ENCODE measurements at places on chromosomes 2 and 18.

- no peak for DNase-seq
These were observed 551.4 kb upstream of the SLC39A10 start for GRCh38 chr2:195105581-195105980.

DNA sequence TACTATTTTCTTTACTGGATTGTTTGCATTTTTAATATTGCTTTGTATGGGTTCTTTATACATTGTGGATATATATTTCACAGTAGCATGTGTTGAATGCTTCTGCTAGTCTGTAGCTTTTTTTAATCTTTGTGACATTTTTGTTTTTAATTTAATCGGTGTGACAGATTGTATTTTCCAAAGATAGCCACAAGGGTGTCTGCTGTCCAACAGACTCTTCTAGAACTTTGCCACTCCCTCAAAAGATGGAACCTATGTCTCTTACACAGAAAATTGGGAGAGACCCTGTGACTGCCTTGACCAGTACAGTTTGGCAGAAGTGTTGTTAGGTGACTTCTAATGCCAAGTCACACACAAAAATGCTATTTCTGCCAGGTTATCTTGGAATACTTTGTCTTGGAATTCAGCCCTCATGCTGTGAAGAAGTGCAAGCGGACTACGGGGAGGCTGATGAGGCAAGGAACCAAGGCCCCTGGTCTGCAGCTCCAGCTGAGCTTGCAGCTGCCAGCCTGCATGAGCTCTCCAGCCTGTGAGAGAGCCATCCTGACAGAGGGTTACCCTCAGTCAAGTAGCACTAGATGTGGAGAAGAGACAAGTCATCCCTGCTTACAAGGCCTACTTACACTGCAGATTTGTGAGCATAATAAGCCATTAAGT is 110.8 kb downstream of the TDRD15 start:
- DNase-seq = no peak

DNA sequence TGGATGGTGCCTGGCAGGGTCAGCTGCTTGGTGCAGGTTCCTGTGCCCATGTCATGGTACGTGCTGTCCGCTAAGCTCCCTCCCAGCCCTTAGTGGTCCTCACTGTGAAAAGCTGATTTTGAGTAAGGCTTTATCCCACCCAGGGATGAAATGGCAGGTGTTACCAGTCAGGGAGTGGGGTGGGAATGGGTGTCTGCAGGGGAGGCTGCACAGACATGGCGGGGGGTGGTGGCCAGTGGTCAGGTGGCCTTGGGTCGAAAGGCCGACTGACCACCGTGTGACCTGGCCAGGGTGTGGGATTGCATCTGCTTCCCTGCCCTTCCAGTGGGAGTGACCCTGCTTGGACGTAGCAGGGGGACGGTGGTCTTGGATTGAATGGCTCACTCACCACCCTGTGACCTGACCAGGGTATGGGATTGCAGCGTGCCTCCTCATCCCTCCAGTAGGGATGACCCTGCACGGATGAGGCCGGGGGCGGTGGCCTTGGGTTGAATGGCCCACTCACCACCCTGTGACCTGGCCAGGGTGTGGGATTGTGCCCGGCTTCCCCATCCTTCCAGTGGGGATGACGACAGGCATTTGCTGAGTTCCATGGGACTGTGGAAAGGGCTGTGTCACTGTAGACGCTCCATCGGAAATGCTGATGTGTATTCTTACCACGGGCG is 29.8 kb downstream of the AGAP1 start:
- no peak for DNase-seq

- peak; percentile 53 for DNase-seq
These were observed 29.4 kb upstream of the GMPPA start for GRCh38 chr2:219469186-219469724.

- DNase-seq = no peak
These were observed 401.6 kb upstream of the TNP1 start for GRCh38 chr2:217261452-217261851.

- DNase-seq = no peak
These were observed 49.6 kb downstream of the FRZB start for GRCh38 chr2:182816866-182817265.

GRCh38 chr2:84487298-84487996 is 28.4 kb upstream of the SUCLG1 start:
- peak; percentile 41 for DNase-seq

DNA sequence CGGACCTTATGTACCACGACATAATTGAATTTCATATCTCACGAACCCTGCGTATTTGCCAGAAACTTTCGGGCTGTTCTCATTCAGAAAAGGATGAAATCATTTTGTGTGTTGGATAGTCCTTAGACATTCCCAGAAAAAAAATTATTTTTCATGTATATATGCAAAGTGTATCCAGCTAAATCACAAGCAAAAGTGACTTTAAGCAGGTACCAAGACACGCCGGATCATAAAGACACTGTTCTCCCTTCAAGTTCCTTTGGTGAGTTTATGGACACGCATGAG is 35.1 kb upstream of the PNO1 start:
- no peak for DNase-seq

GRCh38 chr2:88690591-88691338 is 708 bp upstream of the RPIA start:
- no peak for DNase-seq

GRCh38 chr2:37812414-37812813 is 112.7 kb upstream of the RMDN2 start:
- DNase-seq = no peak

DNA sequence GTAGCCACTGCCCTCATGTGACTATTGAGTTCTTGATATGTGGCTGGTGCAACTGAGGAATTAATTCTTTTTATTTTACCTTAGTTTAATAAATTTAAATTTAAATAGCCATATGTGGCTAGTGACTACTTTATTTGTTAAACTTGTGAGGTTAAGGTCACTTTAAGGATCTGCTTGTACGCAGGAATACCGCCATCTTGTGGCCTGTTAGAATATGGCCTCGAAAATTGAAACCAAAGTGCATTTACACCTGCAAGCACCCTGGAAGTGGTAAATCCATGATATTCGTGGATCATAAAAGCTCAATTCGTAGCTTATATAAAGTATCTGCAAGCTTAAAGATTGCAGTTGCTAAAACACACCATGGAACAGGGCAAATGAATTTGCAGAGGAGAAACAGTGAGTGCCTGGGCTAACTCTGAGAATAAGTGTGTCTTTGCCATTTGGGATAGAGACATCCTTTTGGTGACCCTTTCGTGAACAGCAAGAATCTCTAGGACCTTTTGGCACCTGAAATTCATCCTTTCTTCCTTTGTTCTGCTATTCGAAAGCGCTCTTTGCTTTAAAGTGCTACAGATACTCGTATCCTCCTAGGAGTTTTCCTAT is 59.9 kb upstream of the REG3A start:
- DNase-seq = peak; percentile 29

- DNase-seq = no peak
These were observed 272.6 kb upstream of the ETAA1 start for GRCh38 chr2:67124531-67124930.

- no peak for DNase-seq
These were observed 563.9 kb upstream of the NRXN1 start for GRCh38 chr2:51595836-51596235.

- DNase-seq = peak; percentile 83
These were observed 72.0 kb upstream of the TMEM178A start for GRCh38 chr2:39593439-39594393.

- DNase-seq = no peak
These were observed 1846.4 kb upstream of the PIK3C3 start for GRCh38 chr18:40108596-40108995.

GRCh38 chr18:14975431-14975830 is 227.5 kb downstream of the ANKRD30B start:
- DNase-seq = no peak

- DNase-seq = no peak
These were observed 19.4 kb downstream of the ZEB2 start for GRCh38 chr2:144500563-144500962.

GRCh38 chr2:66852953-66853352 is 418.0 kb downstream of the MEIS1 start:
- no peak for DNase-seq

DNA sequence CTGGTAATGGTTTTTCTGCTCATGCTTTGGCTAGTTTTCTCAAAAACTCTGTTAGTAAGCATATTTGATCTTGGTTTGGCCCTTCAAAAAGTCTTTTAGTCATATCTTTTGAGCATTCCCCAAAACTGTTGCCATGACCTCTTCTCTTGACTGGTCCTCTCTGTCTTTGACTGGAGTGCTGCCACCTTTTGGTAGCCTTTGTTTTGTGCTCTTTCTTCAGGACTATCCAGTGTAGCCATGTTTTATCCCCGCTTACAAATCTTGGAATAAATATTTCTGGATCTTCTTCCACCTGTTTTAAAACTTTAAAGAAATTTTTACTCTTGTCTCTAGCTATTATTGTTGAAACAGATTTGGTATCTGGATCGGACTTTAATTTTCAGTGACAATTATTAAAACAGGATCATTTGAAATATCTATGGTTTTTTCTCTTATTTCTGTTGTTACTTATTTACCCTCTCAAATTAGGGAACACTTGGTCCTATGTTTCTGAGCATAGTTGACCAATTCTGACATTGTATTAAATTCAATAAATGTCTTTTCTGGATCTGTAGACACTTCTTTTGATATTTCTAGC is 965 bp upstream of the ELOA2 start:
- peak; percentile 13 for DNase-seq

GRCh38 chr2:67702284-67702683 is 305.2 kb downstream of the ETAA1 start:
- no peak for DNase-seq

GRCh38 chr2:186862869-186863709 is 14.1 kb upstream of the ZSWIM2 start:
- DNase-seq = peak; percentile 41

- peak; percentile 74 for DNase-seq
These were observed 17.3 kb upstream of the AGXT start for GRCh38 chr2:240851078-240851991.

- DNase-seq = peak; percentile 88
These were observed 159.2 kb downstream of the GALNT3 start for GRCh38 chr2:165634855-165635254.

- peak; percentile 70 for DNase-seq
These were observed 60.5 kb upstream of the POMC start for GRCh38 chr2:25228848-25229278.

DNA sequence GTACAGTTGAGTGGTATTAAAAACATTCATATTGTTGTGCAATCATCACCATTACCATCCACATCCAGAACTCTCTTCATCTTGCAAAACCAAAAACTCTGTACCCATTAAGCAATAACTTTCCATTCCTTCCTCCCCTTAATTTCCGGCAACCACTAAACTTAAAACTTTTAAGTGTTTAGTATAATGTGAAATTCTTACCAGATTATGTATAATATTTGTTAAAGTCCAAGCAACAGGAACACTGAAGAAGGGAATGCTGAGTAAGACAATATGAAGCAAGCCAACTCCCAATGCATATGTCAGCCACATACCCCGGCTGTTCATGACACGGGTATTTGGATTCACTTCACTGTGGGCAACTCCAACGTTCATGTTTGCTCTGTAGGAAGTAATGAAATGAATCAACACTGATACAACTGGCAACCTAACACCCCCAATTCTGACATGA is 1.9 kb downstream of the ORMDL1 start:
- no peak for DNase-seq

DNA sequence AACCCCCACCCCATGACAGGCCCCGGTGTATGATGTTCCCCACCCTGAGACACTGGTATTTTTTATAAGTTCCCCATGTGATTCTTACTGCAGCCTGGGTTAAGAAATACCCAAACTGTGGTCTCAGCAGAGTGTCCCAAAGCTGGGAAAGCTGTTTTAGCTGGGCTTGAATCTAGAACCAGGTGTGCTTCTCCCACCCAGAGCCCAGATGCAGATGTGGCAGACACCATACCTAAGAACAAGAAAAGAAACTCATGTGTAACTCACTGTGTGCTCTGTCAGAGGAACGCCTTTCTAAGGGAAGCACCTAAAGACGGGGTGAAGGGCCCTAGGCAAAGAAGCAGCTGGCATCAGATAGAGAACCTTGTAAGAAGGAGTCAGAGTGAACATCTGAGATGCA is 23.9 kb downstream of the DOK1 start:
- DNase-seq = no peak

DNA sequence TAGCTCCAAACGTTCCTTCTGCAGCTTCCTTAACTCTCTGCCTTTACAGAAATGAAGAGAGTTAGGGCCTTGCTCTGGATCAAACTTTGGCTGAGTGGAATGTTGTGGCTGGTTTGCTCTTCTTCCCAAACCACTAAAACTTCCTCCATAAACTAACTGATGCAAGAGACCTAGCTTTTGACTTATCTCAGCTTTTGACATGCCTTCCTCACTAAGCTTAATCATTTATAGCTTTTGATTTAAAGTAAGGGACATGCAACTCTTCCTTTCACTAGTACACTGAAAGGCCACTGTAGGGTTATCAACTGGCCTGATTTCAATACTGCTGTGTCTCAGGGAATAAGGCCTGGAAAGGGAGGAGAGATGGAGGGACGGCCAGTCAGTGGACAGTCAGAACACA is 8.3 kb downstream of the PXDN start:
- DNase-seq = peak; percentile 40

GRCh38 chr2:221563270-221563985 is 8.7 kb downstream of the EPHA4 start:
- no peak for DNase-seq

DNA sequence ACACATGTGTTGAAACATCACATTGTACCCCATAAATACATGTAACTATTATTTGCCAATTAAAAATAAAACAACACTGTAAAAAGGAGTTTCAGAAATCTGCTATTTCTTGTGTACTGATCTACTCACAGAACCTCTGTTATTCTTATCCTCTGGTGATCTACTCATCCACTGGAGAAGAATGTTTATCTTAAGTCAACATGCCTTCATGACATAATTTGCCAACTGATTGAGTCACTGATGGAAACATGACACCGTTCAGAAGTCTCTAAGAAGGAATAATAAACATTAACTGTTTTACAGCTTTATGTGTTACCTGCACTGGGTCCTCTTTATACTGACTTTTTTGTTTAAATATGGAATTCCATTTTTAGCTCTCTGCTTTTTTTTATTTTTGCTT is 555.2 kb downstream of the DCDC2C start:
- peak; percentile 41 for DNase-seq

DNA sequence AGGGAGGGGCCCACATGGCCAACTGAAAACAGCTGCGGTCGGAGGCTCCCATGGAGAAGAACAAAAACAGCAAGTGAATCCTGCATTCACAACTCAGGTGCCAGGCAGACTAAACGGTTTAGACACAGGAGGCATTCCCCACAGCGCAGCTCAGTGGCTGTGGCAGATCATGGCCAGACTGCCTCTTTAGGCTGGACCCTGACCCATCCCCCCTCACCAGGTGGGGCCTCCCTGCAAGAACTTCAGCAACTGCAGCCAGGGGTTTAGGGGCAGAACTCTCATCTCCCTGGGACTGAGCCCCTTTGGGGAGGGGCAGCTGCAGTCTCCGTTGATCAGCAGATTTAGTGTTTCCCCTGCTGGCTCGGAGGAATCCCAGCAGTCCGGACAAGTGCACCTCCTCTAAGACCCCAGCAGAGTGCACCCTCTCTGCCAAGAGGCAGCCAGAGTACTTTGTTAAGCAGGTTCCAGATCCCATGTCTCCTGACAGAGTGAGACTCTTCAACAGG is 346.7 kb downstream of the SS18 start:
- DNase-seq = no peak

GRCh38 chr18:26649193-26649543 is 100.8 kb upstream of the KCTD1 start:
- no peak for DNase-seq

- DNase-seq = peak; percentile 71
These were observed 18.0 kb downstream of the MAL start for GRCh38 chr2:95043300-95044093.
